ENCODE measurements at places on chromosomes 7 and 10.

DNA sequence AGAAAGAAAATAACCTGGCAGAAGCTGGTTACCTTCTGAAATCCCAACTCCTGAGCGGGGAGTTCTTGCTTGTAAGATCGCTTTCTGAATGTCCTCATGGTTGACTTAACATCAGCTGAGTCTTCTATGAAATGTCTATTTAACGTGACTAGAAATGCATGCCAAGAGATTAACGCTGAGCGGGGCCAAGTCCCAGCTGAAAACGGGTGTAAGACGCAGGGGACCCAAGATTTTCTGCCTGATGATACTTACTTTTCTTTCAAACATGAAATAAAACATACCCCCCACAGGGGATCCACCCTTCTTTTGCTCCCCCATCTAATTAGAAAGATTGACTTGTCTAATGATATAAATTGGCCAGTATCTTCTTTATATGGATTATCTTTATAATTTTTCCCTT, 14.9 kb downstream of the OR9A2 start:
- DNase-seq, result no peak

DNA sequence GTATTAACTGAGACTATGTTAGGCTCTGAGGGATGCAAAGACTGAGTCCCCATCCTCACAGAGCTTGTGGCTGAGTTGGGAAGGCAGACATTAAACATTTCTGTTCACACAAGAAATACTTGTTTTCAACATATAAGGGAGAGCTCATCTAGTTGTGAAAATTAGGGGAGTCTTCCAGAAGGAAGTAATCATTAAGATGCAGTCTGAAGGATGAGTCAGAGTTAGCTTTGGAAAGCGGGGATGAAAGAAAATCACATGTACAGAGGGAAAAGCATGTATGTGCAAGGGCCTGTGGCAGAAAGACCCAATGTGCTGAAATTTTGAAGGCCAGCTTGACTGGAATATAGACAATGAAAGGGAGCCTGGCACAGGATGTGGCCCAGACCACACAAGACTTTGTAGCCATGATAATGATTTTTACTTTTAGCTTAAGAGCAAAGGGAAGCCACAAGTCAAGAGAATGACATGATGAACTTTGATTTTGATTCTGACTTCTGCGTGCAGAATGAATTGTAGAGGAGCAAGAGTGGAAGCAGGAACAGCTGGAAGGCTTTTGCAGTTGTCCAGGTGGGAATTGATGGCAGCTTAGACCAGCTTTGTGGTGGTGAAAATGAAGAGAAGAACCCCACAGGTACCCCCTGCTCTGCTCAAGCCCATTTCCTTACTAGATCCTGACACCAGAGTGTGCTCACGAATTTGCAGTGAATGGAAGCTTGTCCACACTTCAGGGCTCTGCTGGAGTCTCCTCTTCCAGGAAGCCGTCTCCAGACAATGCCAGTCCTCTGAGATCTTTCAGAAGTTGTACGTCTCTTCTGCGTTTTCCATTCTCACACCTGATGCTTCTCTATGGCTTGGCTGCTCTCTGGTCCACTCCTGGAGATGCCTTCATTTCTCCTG, 115.6 kb downstream of the ATXN7L1 start:
- no peak for DNase-seq

GRCh38 chr10:116771101-116771958, 29.0 kb upstream of the HSPA12A start:
- DNase-seq, result peak; percentile 72

GRCh38 chr7:130560972-130561371, 69.1 kb downstream of the MEST start:
- peak; percentile 20 for DNase-seq

GRCh38 chr10:91409869-91410637, at the start of gene HECTD2:
Gene HECTD2 (plus strand): TSS chr10:91410344. CDS start chr10:91410439, 95 bp downstream.
- DNase-seq, result peak; percentile 94

GRCh38 chr10:72058989-72059842, 29.1 kb downstream of the SPOCK2 start:
- no peak for DNase-seq

DNA sequence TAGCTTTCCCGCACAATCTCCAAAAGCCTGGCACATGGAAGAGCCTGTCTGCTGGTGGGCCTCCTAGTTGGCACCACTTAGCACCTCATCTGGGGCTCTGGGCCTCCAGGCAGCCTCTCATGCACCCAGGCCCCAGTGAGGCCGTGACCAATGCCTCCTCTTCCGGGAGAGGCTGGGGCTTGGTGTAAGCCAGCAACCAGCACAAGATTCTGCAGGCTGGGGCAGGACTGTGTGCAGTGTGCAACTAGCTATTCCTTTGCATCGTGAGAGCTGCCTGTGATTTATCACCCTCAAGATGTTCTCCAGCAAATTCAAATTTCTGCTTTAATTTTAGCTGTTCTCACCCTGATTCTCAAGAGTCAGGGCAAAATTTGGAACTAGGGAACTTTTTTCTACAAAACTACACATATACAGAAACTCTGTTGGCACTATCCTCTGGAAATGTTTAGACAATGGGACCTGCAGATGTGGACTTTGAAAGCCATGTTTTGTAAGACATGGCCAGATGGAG, 603.7 kb upstream of the MKI67 start:
- DNase-seq, result no peak

- no peak for DNase-seq
Observed at GRCh38 chr7:125481323-125481722, 551.7 kb upstream of the POT1 start.

GRCh38 chr7:107017965-107018719, 26.4 kb upstream of the PRKAR2B start:
- no peak for DNase-seq

DNA sequence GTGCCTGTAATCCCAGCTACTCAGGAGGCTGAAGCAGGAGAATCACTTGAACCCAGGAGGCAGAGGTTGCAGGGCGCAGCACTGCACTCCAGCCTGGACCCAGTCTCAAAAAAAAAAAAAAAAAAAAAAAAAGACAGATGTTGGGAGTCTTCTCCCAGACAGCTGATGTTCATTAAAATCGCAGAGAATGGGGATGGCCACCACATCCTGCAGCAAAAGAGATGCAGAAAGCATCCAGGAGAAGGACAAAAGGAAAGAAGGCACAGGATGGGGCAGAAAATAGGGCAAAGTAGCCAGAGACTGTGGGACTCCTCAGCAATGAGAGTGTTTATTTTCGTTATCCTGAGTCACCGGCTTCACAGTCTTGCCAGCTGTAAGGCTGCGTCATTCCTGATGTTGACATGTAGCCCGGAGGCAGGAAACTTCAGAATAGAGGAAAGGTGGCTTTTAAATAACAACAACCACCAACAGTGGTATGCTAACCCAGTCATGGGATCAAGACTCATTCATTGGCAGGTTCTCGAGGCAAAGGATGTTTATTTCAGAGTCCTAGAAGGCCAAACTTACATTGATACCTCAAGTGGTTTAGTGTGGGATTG, 149.5 kb upstream of the SVIL start:
- DNase-seq, result peak; percentile 77

DNA sequence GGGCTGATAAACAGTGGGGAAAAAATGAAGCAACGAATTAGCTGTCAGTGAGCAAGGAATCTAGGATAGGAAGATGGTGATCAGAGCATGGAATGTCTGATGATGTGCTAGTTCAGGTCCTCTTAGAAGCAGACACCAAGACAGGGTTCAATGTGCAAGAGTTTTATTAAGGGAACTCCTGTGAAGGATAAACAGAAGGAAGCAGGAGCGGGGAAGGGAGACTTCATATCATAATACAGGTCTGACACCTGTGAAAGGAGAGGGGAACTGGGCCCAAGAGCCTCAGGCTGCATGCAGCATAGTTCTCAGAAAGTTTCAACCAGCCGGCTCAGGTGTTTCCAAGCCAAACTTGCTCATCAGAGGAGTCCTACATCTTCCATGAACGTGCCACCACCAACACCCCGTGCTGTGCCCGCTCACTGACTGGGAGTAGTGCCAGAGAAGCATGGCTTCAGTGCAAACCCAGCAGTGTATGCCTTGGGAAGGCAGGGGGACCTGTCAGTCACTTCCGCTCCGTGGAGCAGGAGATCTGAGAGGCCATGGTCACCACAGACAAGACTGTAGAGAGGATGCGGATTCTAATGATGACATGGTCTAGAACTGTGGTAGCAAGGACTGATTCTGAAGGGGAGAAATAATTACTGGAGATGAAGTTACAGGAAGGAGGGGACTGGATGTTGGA, 45.8 kb downstream of the ZNF800 start:
- no peak for DNase-seq

DNA sequence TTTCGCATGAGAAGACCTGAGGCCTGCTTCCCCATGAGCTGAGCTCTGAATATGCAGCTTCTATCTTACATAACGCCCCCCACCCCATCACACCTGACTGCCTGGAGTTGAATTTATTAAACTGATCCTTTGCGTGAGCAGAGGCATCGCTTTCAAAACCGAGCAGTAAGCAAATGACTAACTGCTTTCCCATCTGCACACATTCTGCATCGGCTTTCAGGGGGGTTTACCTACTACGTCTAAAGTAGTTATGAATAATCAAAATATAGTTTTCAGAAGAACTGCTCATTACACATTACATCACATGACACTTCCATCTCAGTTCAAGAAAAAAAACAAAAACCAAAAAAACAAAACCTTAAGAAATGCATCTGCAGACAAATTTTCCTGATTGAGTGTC, 54.7 kb upstream of the EGR2 start:
- no peak for DNase-seq

- DNase-seq, result no peak
Observed at GRCh38 chr10:1396297-1396635, 340.1 kb downstream of the WDR37 start.

DNA sequence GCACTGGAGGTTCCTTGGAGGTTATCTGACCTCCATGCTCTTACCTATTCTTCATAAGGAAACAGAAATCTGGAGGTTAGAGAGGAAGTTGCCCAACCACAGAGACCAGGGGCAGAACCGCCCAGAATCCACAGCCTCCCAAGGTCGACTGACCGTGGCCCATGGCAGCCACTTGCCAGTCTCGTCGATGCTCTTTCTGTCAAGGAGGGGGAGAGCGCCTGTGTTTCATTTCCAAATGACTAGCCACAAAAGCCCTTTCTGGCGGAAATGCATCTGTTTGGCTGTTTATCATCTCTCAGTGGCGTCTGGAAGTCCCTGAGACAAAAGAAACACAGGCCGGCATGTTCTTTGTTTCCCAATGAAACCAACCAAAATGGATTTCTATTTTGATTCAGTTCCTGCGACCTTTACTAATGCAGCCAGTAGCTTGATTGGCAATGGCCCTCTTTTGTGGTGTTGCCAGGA, 2.9 kb downstream of the RAMP3 start:
- DNase-seq, result no peak

DNA sequence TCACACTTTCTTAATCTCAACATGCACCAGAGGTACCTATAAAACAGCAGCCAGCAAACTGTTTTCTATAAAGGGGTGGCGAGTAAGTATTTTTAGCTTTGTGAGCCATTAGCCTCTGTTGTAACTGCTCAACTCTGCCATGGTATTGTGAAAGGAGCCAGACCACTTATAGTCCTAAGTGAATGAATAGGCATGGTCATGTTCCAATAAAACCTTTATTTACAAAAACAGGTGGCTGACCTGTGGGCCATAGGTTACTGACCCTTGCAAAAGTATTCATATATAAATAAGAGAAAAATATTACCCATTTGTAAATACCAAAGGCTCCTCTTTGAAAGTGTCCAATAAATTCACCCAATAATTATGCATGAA, 50.3 kb downstream of the ICA1 start:
- no peak for DNase-seq

GRCh38 chr10:124040451-124041188, 52.8 kb downstream of the CHST15 start:
- no peak for DNase-seq

DNA sequence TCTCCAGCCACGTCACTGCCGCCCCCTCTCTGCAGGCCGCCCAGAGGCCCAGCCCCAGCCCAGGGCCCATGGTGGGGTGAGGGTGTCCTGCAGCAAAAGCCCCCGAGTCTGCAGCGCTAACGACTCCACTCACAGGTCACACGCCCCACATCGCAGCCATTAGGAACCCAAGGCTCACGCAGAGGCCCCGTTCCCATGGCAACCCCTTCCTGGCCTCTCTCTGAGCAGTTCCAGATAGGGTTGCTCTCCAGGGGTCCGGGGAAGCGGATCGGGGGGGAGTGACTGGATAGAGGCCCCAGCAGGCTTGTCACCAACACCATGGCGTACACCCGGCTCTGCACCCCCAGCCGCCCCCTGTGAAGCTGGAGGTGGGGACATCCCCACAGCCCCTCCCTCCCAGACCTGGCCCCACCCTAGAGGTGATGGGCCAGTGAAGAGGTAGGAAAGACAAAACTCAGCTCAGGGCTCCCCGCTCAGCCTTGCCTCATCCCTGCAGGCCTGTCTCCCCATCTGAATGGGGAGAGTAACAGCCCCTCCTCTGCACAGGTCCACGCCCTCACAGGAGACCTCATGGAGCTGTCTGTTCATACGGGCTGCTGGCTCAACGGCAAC, 41.2 kb downstream of the TNRC18 start:
- peak; percentile 75 for DNase-seq

DNA sequence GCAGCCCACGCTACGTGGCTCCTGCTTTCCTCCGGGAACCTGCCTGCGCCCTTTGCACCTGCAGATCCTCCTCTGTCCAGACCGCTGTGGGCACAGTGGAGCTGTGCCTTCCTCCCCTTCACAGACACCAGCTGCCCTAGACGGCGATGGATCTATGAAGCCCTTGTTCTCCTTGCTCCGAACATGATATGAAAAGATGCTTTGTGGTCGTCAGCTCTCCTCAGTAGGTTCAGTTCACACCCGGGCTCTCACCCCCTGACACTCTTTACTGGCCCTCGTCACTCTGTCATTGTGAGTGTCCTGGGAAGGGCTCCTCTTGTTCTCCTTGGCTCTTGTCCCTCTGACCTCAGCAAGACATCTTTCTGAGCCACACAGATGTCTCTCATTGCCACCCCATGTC, 4.2 kb downstream of the ZNF488 start:
- DNase-seq, result no peak

GRCh38 chr10:118800920-118801319, 46.1 kb upstream of the CACUL1 start:
- peak; percentile 44 for DNase-seq

DNA sequence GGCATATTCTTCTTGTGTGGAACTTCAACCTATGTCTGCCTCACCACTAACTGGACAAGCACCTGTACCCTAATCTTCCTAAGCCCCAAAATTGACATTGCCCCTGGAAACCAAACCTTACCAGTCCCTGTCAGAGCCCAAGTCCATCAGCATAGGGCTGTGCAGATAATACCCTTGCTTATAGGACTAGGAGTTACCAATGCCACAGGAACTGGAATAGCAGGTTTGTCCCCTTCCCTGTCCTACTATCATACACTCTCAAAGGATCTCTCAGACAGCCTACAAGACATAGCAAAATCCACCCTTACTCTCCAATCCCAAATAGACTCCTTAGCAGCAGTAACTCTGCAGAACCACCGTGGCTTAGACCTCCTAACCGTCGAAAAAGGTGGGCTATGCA, 19.8 kb downstream of the ZNF107 start:
- no peak for DNase-seq

- no peak for DNase-seq
Observed at GRCh38 chr10:132438091-132439024, 41.4 kb downstream of the PWWP2B start.

DNA sequence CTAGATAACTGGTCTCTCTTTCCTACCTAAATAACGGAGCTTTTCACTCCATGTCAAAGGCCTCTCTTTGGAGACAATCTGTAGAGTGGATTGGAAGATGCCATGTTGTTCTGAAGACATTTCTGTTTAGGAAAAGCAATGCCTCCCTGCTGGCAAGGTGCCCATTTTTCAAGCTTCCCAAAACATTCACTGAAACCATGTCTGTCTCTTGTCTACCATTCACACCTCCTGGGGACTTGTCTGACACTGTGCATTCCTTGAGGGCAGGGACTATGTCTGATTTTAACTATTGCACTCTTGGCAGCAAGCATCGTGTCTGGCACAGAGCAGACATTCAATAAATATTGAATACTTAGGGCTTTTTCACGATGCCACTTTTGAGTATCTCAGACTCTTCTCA, 528.9 kb upstream of the NRP1 start:
- no peak for DNase-seq

Data from hepatocyte (in vitro differentiated cells).